ENCODE measurements at places on chromosomes 6 and 20.
A peak's percentile ranks its signal among the peaks of the same experiment; 100 is the strongest.

- DNase-seq, result no peak
Observed at GRCh38 chr6:136235233-136235564, 14.9 kb downstream of the MTFR2 start.

- no peak for DNase-seq
Observed at GRCh38 chr20:57138198-57138995, 128.0 kb downstream of the BMP7 start.

GRCh38 chr6:5785249-5785648 is 221.5 kb downstream of the NRN1 start:
- DNase-seq, result no peak

DNA sequence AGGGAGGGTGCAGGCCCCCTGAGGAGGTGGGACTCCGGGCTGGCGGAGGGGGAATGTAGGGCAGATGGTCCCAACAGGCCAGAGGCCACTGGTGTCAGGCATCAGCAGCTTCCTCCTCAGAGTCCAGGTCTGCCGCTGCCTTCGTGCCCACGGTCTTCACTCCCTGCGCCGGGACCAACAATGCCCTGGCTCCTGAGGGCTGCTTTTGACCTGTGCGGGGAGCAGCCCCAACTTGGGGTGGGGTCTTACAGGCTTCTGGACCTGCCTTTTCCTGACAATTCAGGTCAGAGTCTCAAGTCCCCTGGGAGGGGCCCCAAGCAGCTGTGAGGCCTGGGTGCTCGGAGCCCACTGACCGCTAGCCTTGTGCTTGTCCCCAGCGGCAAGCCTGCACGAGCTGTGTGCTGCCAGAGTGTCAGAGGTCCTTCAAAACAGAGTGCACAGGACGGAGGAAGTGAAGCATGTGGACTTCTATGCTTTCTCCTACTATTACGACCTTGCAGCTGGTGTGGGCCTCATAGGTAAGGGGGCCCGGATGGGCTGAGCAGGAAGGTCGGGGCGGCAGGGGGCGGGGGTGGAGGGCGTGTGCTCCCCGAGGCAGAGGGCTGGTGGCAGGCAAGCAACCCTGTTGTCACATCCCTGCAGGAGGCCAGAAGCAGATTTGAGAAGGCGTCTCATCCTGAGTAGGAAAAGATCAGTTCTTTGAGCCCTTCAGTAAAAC is 25.3 kb upstream of the PYGB start:
- DNase-seq, result no peak

DNA sequence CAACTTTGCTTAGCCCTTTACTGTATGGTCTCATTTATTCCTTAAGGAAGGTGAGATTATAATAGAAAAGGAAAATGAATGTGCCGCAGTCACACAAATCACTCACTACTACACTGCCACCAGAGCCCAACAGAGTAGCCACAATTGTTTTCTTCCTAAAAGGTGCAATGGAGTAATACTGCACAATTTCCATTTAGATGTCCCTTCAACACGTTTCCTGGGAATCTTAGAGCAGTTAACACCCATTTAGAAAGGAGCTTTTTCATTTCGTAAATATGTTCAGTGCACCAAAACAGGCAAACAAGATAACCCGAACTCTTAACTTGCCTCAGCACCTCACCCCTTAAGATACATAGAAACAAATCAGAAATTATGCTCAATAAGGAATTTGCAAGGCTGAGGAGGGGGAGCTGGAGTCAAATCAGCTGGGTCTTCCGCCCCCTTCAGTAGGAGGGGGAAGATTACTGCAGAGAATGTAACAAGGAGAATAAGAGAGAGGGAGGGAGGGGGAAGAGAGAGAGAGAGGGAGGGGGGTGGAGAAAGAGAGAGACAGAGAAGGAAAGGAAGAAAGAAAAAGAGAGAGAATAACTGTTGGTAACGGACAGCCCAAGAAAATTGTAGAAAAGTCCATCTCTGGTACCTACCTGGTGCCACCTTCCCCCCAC is 155.5 kb downstream of the BCAS1 start:
- DNase-seq, result no peak

- no peak for DNase-seq
Observed at GRCh38 chr6:123529843-123530242, 106.9 kb downstream of the TRDN start.

- no peak for DNase-seq
Observed at GRCh38 chr20:12173347-12174012, 255.8 kb downstream of the BTBD3 start.

- DNase-seq, result peak; percentile 36
Observed at GRCh38 chr20:48523191-48523995, 304.4 kb downstream of the PREX1 start.

- DNase-seq, result no peak
Observed at GRCh38 chr6:1595271-1596087, 14.2 kb upstream of the FOXC1 start.

DNA sequence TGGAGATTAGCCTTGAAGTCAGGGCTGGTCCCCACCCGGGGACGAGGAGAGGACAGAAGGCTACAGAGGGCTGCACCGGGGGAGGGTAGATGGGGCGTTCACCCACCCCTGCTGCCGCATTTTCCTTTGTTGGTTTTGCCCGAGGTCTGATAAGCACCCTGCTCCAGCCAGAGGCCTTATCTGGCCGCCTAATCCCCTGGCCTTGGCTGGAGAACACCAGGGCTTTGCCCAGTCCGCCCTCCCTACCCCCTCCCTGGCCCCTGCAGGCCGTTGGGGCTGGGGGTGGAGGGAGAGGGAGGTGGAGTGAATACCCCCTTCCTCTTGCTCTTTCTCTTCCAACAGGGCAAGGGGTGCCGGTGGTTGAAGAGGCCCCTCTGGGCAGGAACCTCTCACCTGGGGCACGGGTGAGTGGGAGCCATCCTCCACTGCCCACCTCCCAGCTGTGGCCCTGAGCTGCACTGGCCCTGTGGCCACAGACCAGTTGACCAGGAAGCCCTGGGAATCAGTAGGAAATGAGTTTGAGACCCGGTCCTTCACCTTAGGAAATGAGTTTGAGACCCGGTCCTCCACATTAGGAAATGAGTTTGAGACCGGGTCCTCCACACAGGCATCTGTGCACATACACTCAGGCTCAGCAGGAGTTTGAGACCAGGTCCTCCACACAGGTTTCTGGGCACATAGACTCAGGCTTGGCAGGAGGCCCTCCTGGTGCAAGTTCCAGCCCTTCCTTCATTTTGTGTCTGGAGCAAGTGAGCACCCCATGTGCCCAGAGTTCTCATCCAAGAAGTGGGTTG is 12.0 kb upstream of the GATA5 start:
- DNase-seq, result no peak

GRCh38 chr6:12927746-12928145 is 211.2 kb downstream of the PHACTR1 start:
- no peak for DNase-seq
